ENCODE measurements at places on chromosomes 2 and 18. TPM values are rescaled to one million over a fixed set of nuclear protein-coding genes. Genes with fewer than 3 reads are reported as not detected.

Gene DNER
- not detected for total RNA-seq

Gene ACTG2
- not detected for total RNA-seq

Gene PSMA8
- 2.1 TPM for total RNA-seq

Gene OTOS
- not detected for total RNA-seq

Gene PROC
- not detected for total RNA-seq

Gene EFEMP1
- total RNA-seq, result not detected

Gene LBX2
- total RNA-seq, result not detected

DNA sequence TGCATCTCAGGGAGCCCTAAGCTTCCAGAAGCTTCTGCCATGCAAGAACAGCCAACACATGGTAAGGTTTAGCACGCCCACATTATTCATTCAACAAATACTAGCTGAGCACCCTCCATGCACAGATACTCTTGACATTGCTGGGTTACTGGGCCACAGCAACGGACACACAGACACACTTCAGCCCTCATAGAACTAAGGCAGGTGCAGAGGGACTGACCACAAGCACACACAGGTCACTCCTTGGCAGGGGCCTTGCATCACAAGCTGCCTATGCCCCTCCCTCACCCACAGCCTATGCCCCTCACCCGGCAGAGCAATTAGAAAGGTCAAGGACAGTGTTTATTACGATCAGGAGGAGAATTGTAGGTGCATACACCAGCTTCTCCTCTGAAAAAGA is 15.8 kb downstream of the SLC14A2 start:
- DNase-seq, result no peak
- H3K36me3 ChIP-seq, result no peaks in the 10 kb centered on the region
- H3K4me1 ChIP-seq, result peaks cover 4% of the 10 kb centered on the region
- H3K27me3 ChIP-seq, result no peaks in the 10 kb centered on the region
- H3K4me3 ChIP-seq, result no peak overlapping the region

DNA sequence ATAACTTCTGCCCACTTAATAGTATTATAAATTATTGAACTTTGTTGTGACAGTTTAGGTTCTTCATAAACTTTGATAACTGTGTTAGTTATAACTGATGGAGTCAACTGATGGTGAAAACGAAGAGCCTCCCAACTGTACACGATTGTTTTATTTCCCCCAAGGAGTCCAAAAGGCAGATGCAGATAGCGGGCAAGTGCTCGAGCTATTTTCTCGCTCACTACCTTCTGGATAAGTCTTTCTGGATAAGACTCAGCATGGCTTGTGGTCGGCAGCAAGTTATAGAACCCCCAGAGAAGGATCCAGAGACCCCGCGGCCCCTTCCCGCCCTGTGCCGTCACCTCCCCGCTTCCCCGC is 517 bp downstream of the GCFC2 start:
- peaks cover 29% of the 10 kb centered on the region for H3K4me1 ChIP-seq
- H3K4me3 ChIP-seq, result peak overlapping the region; percentile 91
- peaks cover 13% of the 10 kb centered on the region for H3K36me3 ChIP-seq
- no peak for DNase-seq
- no peaks in the 10 kb centered on the region for H3K27me3 ChIP-seq

DNA sequence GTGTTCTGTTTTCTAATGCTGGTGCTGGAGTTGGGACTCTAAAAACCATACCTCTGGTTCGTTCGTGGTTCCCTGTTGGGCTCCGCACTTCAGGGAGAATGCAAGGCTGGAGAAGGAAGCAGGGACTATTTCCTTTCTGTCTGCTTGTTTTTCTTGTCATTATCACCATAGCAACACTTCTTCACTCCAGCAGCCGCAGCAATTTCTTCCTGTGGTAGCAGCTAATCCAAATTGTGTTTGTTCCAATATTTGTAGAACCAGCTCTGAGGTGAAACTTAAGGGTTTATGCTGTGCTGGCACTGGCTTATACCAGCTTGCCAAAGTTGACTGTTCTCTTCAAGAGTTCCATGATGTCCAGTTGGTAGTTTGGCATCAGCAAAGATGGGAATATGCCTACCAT is 301.4 kb upstream of the SYT4 start:
- no peaks in the 10 kb centered on the region for H3K27me3 ChIP-seq
- H3K4me3 ChIP-seq, result no peak overlapping the region
- H3K27ac ChIP-seq, result no peak overlapping the region
- DNase-seq, result no peak
- no peaks in the 10 kb centered on the region for H3K36me3 ChIP-seq
- H3K4me1 ChIP-seq, result no peaks in the 10 kb centered on the region

GRCh38 chr2:240359695-240360094 is 75.8 kb upstream of the GPC1 start:
- no peaks in the 10 kb centered on the region for H3K36me3 ChIP-seq
- no peak overlapping the region for H3K4me3 ChIP-seq
- H3K4me1 ChIP-seq, result no peaks in the 10 kb centered on the region
- H3K27ac ChIP-seq, result no peak overlapping the region

- H3K36me3 ChIP-seq, result peaks cover 4% of the 10 kb centered on the region
- DNase-seq, result peak; percentile 85
- H3K4me1 ChIP-seq, result peaks cover 65% of the 10 kb centered on the region
- H3K27ac ChIP-seq, result peak overlapping the region; percentile 91
Observed at GRCh38 chr2:109031476-109032228, 42.6 kb upstream of the EDAR start.

DNA sequence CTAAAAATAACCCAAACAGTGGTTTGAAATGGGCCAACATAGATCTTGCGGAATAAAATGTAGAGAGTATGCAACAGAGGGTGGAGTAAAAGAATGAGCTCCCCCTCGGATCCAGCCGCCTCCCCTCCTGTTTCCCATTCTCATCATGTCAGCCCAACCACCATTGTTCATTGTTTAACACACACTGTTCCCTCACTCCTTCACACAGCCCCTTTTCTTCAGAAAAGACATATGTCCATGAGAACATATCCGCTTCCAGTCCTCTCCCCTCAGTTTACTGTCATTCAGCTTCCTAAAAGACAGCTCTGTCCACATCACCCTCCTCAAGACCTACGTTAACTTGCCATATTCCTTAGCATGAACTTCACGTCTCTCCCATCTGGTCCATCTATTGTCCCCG is 62.9 kb upstream of the SERTAD2 start:
- no peak for DNase-seq
- H3K4me3 ChIP-seq, result no peak overlapping the region
- H3K4me1 ChIP-seq, result peaks cover 12% of the 10 kb centered on the region
- H3K27me3 ChIP-seq, result no peaks in the 10 kb centered on the region
- no peaks in the 10 kb centered on the region for H3K36me3 ChIP-seq

GRCh38 chr2:32680942-32681341 is 53.1 kb downstream of the TTC27 start:
- no peak overlapping the region for H3K27ac ChIP-seq
- no peaks in the 10 kb centered on the region for H3K4me1 ChIP-seq
- H3K4me3 ChIP-seq, result no peak overlapping the region

DNA sequence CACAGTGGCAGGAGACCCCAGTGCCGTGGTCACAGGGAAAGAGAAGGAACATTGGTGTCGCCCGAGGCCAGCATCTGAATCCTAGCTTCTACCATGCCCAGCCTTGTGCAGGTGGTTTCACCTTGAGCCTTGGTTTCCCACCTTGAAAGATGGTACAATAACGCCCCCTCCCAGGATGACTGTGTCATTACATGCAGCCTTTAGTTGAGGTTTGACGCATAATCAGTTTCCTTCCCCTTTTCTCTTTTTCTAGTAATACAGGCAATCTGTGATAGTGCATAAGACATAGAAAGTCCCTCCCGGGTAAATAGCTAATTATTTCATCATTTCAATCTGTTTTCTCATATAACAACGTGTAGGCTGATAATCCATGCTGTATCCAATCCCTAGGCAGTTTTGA is 29.8 kb upstream of the ZNF407 start:
- peaks cover 6% of the 10 kb centered on the region for H3K36me3 ChIP-seq
- H3K27ac ChIP-seq, result no peak overlapping the region
- peaks cover 11% of the 10 kb centered on the region for H3K27me3 ChIP-seq

GRCh38 chr2:53911434-53912189 is 51.8 kb upstream of the GPR75 start:
- H3K27me3 ChIP-seq, result no peaks in the 10 kb centered on the region
- peaks cover 15% of the 10 kb centered on the region for H3K4me1 ChIP-seq
- no peak overlapping the region for H3K27ac ChIP-seq
- no peak for DNase-seq
- H3K36me3 ChIP-seq, result peaks cover 28% of the 10 kb centered on the region
- H3K4me3 ChIP-seq, result no peak overlapping the region

- H3K4me3 ChIP-seq, result no peak overlapping the region
- no peaks in the 10 kb centered on the region for H3K27me3 ChIP-seq
- H3K36me3 ChIP-seq, result no peaks in the 10 kb centered on the region
- H3K27ac ChIP-seq, result no peak overlapping the region
Observed at GRCh38 chr18:8942909-8943545, 159.5 kb upstream of the NDUFV2 start.

DNA sequence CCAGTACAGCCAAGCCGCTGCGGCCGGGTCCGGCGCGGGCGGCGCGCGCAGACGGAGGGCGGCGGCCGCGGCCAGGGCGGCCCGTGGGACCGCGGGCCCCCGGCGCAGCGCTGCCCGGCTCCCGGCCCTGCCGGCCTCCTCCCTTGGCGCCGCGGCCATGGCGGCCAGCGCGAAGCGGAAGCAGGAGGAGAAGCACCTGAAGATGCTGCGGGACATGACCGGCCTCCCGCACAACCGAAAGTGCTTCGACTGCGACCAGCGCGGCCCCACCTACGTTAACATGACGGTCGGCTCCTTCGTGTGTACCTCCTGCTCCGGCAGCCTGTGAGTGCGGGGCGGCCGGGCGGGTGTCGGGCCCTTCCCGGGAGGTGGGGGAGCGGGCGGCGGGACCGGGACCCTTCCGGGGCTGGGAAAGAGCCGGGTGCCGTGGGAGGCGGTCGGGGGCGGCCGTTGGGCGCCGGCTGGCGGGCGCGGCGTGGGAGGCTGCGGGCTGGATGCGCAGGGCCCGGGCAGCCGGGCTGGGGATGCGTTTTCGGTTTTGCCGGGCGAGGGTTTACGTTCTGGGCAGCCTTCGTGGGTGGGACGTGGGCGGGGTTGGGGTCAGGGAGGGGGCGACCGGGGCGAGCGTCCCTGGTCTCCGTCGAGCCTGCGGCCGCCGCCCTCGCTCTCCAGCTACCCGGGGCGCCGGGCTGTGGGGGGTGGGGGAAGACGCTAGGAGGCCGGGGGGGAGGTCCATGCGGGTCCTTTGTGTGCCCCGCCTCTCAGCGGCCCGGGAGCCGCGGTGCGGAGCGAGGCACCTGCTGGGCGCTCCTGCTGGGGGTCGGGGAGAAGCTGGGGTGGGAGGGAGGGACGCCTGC is 537 bp downstream of the AGFG1 start:
- peak overlapping the region; percentile 93 for H3K4me3 ChIP-seq
- no peaks in the 10 kb centered on the region for H3K27me3 ChIP-seq
- H3K27ac ChIP-seq, result peak overlapping the region; percentile 93
- H3K36me3 ChIP-seq, result peaks cover 6% of the 10 kb centered on the region
- peak; percentile 51 for DNase-seq

DNA sequence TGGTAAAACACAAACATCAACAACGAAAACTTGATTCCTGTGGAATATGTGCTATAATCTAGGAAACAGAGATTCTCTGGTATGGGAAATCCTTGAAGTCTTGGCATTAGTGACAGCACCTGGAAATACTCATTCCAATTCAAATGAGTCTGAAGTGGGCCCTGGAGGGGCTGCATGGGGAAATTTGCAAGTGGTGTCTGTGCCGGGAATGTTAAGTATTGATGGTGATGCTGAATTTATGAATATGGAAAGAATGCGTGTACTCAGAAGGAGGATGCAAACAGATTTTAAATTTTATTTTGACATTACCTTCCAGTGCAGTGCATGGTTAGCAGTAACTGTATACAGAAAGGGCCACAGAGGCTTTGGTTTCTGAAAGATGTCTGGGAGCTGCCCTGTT is 37.2 kb downstream of the PTPRM start:
- no peaks in the 10 kb centered on the region for H3K4me1 ChIP-seq
- H3K4me3 ChIP-seq, result no peak overlapping the region
- no peaks in the 10 kb centered on the region for H3K27me3 ChIP-seq
- no peaks in the 10 kb centered on the region for H3K36me3 ChIP-seq
- no peak overlapping the region for H3K27ac ChIP-seq

DNA sequence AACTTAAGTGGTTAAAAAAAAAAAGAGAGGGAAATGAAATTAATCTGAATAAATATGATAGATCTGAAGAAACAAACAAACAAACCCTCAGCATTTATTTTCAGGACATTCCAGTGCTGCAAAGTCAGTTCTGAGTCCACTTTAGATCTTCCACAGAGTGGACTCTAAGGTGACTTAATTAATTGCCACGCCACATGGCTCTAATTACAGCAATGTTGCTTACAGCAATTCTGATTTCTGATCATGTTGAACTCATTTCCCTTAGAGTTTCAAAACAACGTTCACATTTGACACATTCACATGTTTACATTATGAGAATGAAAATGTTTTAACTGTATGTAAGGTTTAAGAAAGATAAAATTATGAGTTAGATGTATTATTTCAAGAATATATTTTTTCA is 38.6 kb upstream of the RASGRP3 start:
- H3K4me3 ChIP-seq, result no peak overlapping the region
- H3K27me3 ChIP-seq, result peaks cover 4% of the 10 kb centered on the region
- H3K4me1 ChIP-seq, result no peaks in the 10 kb centered on the region
- no peak overlapping the region for H3K27ac ChIP-seq

DNA sequence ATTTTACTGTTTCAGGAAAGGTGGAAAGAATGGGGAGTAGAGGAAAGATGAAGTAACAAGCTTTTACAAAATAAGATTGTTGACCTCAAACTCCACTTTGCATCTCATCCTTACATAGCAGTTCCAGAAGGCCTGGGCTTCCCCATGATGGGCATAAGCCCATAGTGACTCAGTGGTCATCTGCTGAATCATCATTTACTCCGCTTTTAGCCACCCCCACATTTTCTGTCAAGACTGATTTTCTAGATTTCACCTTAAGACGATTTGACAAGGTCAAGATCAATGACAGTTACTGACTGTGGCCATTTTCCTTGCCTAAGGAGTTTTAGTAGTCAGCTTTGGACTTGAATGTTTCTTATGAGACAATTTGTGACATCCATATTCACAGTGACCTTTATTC is 49.4 kb downstream of the PLEKHM3 start:
- peaks cover 8% of the 10 kb centered on the region for H3K4me1 ChIP-seq
- H3K4me3 ChIP-seq, result no peak overlapping the region
- DNase-seq, result no peak
- no peak overlapping the region for H3K27ac ChIP-seq
- no peaks in the 10 kb centered on the region for H3K36me3 ChIP-seq

GRCh38 chr18:65547046-65547445 is 203.8 kb upstream of the CDH7 start:
- no peaks in the 10 kb centered on the region for H3K27me3 ChIP-seq
- no peak overlapping the region for H3K27ac ChIP-seq
- no peak overlapping the region for H3K4me3 ChIP-seq

DNA sequence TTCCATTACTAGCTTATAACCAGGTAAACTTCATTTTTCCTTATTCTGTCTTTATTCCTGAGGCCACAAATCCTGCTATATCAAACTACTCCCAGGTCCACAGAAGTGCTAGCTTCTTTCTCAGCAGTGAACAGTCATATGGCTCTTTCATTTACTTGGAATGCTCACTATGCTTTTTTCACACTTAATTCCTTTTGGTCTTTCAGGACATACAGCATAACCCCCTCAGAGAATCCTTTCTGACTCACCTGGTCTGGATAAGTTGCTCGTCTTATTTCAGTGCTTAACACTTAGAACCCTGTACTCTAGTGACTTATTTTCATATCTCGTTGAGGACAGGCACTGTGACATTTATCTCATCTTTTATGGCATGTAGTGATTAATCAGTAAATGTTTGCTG is 325.0 kb upstream of the UBE2E3 start:
- DNase-seq, result no peak
- no peaks in the 10 kb centered on the region for H3K27me3 ChIP-seq
- H3K36me3 ChIP-seq, result no peaks in the 10 kb centered on the region
- H3K4me1 ChIP-seq, result no peaks in the 10 kb centered on the region
- H3K4me3 ChIP-seq, result no peak overlapping the region
- H3K27ac ChIP-seq, result no peak overlapping the region
